ENCODE measurements at places on chromosomes 7 and 10.

DNA sequence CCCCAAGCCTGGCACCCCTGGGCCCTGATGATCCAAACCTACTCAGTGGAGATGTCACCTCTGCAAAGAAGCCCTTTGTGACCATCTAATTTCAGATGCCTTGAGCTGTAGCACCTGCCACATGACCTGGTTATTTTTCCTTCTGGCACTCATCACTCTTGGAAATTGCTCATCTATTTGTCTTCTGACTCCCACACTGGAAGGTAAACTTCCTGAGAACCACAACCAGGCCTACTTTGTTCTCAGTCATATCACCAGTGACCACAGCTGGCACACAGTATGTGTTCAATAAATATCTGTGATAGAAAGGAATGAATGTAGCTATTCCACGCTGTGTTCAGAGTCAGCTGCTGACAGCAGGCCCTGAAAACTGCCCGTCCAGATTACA is 97.1 kb downstream of the SH3PXD2A start:
- no peak for DNase-seq

GRCh38 chr10:42960991-42961795 is 115.7 kb upstream of the RET start:
- peak; percentile 16 for DNase-seq

DNA sequence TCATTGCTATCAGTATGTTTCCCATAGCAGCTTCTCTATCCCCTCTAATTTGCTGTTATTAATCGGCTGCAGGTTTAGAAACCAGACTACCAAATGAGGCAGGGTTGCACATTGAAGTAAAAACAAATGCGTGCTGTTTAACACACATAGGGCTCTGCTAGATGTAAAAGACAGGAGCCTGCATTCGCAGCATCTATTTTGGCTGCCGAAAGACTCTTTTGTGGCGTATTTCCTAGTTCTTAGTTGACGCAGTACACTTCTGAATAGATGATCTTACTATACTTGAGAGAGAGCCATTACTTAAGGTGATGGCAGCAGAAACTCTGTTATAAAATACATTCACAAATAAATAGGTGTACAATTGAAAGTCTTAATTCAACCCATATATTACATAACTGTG is 21.4 kb downstream of the SGCE start:
- no peak for DNase-seq

DNA sequence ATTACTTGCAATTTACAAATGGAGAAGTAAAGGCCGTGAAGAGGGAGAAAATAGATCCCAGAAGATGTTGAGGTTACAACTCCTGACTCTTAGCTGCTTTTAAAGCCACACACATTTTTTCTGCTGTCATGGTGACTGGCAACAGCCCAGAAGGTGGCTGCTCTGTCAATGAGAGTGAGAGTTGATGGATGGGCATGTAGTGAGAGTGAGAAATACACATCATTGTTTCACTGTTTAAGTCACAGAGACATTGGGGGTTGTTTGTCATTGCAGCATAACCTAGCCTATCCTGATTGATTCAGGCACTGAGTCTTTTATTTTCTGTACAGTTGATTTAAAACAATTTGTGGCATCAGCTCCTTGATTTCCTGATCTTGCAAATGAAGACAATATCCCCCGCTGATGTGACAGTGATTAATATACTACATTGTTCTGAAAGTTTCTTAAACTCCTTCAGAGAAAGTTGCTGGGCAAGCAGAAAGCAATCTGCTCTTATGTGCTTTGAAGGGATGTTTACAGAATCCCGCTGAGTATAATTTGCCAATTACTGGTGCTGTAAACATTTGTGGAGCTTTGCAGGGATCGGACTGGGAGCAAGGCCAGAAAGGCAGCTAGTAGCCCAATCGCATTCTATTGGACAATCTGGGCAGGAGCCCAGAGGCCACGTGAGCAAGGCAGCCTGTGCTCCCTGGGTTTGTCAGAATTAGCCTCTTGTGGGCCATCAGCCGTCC is 229.6 kb downstream of the PRPF18 start:
- DNase-seq, result no peak

DNA sequence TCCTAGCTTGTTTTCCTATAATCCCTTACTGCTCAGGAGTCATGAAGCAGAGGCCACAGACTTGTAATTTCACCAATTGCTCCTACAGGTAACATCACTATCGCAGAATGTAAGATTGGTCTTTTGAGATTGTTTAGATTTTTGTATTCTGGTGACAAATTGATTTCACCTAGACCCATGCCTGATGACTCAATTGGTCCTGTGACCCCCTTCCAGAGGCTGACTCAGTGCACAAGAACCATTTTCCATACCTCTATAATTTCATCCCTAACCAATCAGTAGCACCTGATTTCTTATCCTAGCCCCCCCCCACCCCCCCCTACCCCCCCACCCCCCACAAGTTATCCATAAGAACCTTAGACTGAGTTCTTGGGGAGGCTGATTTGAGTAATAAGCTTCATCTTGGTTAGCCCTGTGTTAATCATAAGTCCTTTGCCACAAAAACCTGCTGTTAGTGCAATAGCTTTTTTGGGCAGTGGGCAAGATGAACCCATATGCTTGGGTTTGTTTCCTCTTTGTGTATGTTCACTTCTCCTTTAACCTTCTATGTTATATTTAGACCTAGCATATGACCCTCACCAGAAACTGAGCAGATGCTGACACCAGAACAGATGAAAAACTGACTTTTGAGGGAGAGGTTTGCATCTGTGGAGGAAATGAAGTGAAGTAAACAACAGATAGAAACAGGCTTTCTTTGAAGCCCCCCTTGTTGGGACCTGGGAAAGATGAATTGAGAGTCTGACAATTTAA is 187.1 kb downstream of the KIF20B start:
- DNase-seq, result no peak

GRCh38 chr7:120996988-120997345 is 8.5 kb downstream of the CPED1 start:
- DNase-seq, result no peak

GRCh38 chr7:24284699-24285506 is 913 bp downstream of the NPY start:
- no peak for DNase-seq

GRCh38 chr10:50431133-50431532 is 179.8 kb upstream of the ASAH2 start:
- no peak for DNase-seq

- no peak for DNase-seq
Measured at GRCh38 chr7:44393238-44394111, 68.1 kb upstream of the CAMK2B start.

- no peak for DNase-seq
Measured at GRCh38 chr10:128927497-128928161, 539.4 kb upstream of the MGMT start.

- no peak for DNase-seq
Measured at GRCh38 chr7:100489824-100490223, 6.1 kb downstream of the NYAP1 start.

DNA sequence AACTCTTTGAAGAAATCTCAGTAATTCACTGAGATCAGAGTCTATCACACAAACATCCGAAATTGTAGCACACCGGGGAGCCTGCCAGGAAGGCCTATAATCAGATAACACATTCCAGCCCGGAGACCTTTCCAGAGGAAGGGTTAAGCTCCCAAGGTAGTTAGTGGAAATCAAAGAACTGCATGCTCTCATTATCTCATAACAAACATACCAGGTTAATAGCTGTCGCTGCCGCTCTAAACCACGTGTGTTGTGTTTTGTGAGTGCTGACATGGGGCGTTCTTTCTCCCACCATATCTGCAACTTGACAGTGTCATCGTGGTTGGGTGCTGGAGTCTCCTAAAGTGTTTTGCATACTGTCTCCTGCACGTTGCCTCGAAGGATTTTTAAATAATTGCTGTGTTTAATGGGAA is 120.7 kb upstream of the CARD11 start:
- DNase-seq, result no peak

DNA sequence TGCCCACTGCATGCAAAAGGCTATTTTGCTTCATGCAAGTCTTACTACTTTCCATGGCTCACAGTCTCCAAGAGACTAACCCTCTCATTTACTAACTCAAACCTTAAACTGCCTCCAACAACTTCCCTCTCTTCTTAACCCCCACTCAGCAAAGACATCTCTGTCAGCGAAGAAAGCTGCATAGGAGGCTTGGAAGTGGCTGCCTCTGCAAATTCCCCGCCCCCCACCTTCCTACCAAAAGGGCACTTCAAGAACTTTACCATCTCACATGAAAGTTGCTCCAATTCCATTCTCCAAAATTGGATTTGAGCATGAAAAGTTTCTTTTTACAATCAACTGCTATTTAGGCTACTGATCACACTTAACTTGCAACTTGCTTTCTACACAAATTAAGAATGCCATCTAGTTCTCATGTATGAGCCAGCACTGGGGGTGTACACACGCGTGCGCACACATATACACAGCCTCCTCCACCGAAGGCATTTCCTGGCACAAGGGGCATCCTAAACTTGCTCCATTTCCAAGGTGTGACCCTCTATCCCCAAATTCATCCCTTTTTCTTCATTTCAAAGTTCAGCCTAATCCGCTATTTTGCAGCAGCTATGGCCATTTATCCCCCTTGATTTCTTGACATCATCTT is 1.8 kb downstream of the CCDC6 start:
- no peak for DNase-seq
